Activated T-helper 1 cell treated with anti-CD3 and anti-CD28 coated beads, Interleukin-2, amount 50 U/mL, for 16 hours (primary cell): ENCODE measurements at places on chromosomes 1 and 21.

- DNase-seq: no peak
Measured at GRCh38 chr1:172581779-172582178, 48.8 kb downstream of the SUCO start.

GRCh38 chr1:214493126-214493796 is 58.1 kb downstream of the PTPN14 start:
- no peak for DNase-seq

DNA sequence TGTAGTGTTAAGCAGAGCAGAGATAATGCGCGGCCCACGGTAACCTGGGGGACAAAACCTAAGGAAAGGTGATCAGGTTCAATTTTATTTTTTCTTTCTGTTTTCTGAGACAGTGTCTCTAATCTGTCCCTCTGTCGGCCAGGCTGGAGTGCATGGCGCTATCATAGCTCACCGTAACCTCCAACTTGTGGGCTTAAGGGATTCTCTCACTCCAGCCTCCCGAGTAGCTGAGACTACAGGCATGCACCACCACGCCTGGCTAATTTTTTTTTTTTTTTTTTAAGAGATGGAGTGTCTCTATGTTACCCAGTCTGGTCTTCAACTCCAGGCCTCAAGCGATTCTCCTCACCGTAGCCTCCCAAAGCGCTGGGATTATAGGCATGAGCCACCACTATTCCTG is 724 bp upstream of the ANKRD35 start:
- no peak for DNase-seq

- DNase-seq: no peak
Measured at GRCh38 chr1:87556326-87556725, 227.6 kb downstream of the LMO4 start.

DNA sequence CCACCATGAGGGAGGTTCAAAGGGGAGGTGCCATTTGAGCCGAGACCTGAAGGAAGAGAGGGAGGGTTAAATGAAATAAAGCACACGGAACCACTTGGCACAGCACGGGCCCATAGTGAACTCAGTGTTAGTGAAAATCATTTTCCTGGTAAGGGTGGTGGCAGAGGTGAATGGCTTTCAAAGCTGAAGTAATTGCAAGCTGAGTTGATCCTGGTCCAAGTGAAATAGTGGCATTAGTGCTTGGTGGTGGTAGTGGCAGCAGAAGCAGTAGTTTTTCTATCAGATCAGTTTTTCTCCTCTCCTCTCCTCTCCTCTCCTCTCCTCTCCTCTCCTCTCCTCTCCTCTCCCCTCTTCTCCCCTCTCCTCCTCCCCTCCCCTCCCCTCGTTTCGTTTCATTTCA is 30.5 kb upstream of the SRSF10 start:
- no peak for DNase-seq

GRCh38 chr1:119914071-119914470 is 17.8 kb upstream of the ADAM30 start:
- no peak for DNase-seq

DNA sequence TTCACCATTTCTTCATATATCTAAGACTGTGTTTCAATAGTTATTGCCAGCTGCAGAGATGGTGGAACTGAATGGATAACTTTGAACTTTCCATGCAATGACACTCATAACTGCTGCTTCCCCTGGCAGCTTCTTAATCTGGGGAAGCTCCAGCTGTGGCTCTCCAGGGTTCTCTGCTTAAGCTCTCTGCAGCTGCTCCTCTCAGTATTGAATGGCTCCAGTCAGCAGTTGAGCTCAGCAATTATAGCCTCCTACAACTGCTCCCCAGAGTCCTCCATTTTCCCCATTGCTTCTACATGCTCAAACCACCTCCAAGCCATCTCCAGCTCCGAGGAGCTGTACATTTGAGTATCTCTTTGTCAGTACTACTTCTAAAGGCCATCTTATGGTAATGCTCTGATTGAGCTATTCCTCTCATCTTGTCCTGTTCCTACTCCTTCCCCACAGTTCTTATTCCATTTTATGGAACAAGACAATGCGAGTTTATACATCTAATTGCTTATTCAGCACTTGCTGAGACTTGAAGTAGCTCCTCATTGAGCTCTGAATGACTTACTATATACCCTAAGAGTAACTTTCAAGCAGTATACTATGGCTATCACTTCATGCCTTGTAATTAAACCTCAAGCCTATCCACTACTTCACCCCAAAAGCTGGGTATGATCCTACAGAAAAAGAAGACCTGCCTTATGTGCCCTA is 362.4 kb downstream of the NEGR1 start:
- no peak for DNase-seq

DNA sequence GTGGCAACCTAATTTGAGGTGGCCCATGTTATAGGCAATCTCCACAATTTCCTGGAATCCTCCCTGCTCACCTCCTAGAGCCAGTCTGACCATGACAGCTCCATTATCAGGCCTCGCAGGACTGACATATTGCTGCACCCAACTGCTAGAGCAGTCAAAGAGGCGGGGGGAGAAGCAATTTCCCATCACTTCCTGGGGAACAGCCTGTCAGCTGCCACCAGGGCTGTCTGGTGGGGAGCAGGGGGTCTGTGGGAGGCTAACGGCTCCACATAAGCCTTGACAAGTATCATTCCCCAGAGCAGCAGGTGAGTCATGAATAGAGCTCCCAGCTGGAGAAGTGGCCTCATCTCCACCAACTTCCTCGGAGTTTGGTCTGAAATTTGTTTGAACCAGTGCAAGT is 322.9 kb downstream of the MATN1 start:
- DNase-seq: no peak

DNA sequence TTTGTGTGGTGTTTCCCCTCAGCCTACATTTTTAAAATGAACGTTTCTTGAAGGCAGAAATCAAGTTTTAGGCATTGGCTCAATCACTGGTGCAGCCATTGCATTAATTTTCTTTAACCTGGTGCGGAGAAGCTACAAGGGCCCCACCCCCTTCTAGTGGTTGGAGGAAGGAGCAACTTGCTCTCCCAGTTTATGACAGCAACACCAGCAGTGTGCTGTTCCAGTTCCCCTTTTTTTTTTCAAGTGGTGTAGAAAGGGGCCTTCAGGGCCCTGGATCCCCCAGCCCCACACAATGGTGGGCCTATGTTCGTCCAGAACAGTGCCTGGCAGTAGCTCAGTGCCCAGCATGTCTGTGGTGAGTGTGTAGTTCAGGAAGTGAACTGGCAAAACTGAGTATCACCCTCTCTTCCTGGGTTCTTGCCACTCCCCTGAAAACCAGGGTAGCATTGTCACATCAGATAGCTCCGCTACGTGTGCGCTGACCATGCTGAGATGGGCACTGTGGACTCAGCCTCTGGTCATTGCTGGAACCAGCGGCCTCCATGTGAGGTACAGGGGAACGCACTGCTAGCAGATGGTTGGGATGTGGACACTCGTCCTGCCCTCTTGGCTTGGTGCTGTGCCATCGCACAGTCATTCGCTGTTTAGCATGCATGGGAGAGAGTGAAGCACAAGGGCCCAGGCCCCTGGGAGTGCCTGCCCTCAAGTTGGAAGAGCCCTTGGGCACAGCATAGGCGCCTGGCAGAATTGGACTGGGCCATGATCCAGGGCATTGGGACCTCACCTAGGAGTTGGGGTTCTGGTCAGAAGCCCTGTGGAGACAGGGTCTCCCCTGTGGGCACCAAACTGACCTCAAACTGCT is 7.2 kb downstream of the ARF1 start:
- no peak for DNase-seq

GRCh38 chr1:165353731-165354671 is 2.5 kb downstream of the LMX1A start:
- no peak for DNase-seq

DNA sequence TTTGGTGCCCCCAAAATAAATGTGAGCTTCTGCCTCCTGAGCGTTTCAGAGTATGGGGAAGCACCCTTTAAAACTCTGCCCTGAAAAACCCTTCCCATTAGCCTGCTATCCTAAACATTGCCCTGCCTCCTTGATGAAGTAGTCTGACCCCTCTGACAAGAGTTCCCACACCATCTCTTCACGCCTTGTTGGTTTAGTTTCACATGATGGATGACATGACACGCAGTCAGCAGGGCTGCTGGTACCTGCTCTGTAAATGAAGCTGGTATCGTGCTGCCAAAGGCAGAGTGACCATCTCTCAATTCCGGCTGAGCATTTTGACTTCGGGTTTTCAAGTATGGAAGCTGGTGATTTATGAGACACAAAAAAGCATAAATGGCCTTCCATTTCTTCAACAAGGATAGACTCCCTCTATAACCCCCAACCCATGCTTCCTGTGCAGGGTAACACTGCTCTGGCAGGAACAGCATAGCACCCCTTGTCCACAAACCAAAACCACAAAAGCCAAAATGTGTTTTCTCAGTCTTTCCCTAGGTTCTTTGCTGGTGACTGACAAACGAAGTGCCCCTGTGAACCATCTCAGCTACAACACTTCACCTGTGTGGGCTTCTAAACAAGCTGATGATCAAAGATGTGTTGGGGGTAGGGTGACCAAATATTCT is 444.6 kb downstream of the NUF2 start:
- no peak for DNase-seq

DNA sequence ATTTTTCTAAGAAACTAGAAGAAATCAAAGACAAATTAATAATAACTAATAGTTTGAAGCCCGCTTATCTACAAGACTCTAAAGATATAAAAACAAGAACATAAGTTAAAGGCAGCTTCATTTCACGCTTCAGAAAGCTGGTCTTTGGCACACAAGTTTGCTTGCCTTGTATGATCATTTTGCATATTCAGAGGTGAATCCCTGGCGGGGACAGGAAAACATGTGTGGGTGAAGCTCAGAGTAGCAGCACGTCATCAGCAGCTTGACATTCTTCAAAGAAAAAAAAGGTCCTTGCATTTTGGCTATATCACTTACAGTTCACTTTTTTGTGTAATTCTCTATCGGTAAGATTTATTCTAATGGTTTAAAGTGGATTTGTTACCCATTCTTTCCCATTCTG is 1911.8 kb downstream of the MRPL39 start:
- no peak for DNase-seq

DNA sequence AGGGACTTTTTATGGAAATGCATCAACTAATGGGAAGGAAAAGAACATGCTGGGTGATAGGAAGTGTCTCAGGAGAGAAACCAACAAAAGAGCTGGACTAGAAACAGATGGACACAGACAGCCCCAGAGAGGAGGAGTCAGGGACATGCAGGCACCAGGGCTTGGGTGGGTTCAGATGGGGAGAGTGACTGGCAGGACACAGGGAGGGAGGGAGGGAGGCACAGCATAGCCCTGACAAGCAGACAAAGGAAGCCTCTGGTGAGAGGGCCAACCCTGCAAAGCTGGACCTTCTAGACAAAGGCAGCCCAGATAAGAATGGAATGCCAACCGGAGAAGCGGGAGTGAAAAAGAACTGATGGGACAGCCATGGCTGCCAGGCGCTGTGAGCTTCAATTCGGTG is 568.8 kb downstream of the AJAP1 start:
- no peak for DNase-seq

- no peak for DNase-seq
Measured at GRCh38 chr21:36656138-36656537, 42.8 kb upstream of the SIM2 start.

DNA sequence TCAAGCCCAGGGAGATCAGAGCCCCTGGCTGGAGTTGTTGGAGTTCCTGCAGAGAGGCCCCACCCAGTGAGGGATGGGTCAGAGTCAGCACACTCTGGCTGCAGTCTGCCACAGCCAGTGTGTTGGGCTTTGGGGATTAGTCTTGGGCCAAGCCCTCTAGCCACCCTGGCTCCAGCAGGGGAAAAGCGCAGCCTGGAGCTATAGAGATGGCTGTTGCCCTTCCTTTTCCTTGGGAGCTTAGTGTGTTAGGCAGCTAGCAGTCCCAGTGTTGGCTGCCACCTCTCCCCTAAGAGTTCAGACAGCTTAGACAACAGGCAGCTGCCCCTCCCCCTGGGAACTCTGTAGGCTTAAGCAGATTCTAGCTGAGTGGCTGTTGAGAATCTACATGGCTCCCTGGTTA is 45.1 kb downstream of the DPT start:
- no peak for DNase-seq

- no peak for DNase-seq
Measured at GRCh38 chr1:44947063-44947773, 39.2 kb downstream of the EIF2B3 start.
